Peyer's patch (tissue), 4 donors: ENCODE measurements at places on chromosomes 11 and 22.

- DNase-seq: peak; percentile 66
- H3K4me1 ChIP-seq: peaks cover 48% of the 10 kb centered on the region
- peak overlapping the region; percentile 100 for H3K27ac ChIP-seq
Observed at GRCh38 chr22:36385491-36386350, 2.0 kb downstream of the MYH9 start.

- H3K27ac ChIP-seq: no peak overlapping the region
- H3K4me1 ChIP-seq: no peaks in the 10 kb centered on the region
- H3K36me3 ChIP-seq: no peaks in the 10 kb centered on the region
- no peak for DNase-seq
- no peaks in the 10 kb centered on the region for H3K27me3 ChIP-seq
Observed at GRCh38 chr22:35457729-35458546, 58.0 kb downstream of the MCM5 start.

DNA sequence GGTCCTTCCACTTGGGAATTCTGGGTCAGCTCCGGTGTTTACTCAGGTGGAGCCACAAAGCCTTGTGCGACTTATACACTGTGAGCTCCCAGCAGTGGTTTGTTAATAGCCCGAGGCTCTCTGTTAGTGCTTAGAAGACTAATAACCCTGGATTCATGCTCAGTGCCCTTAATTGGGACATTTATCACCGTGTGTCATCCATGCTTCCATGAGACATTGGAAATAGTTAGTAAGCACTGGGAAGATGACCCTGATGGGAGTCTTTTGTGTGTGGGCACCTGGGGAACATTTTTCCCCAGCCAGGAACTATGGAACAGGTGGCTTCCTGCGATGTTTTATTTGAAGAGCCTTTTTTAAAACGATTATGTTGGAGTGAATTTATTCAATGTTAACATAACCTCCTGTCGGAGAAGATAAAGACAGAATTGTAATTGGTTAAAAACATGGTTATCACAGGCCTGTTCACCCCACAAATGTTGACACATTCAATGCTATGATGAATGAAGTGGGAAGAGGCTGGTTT is 188.9 kb downstream of the MYO18B start:
- no peak overlapping the region for H3K27ac ChIP-seq
- H3K4me1 ChIP-seq: no peaks in the 10 kb centered on the region
- H3K36me3 ChIP-seq: no peaks in the 10 kb centered on the region
- H3K27me3 ChIP-seq: no peaks in the 10 kb centered on the region
- DNase-seq: no peak

DNA sequence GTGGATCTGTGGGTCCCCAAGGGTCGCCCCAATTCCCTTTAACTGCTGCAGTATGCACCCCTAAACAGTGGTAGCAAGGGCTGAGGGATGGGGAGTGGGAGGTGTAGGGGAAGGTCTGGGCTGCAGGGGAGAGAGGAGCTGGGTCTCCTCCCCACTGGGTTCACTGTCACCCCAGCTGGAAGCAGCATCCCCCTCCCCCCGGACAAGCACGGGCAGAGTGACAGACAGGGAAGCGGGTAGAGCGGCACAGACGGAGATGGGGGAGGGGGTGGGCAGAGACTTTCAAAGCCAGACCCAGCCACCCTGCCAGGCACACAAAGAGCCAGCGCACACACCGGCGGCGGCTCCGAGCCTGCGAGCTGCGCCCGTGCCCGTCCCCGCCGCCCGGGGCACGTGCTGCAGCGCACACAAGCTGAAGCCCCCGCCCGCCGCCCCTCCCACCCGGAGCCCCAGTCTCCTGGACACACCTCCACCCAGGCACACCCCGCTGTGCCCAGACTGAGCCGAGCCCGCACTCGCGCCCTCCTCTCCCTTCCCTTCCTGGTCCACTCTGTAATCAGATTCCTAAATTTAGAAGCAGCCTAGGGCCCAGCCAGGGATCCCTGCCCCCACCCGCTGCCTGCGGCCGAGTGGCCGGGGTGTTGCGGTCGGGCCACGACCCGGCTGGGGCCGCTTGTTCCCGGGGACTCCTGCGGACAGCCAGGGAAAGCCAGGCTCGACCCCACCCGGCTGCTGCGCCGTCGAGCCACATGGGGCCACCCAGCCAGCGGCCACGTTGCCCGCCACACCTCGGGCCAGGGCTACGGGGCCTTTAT is 935 bp upstream of the RCOR2 start:
- H3K27me3 ChIP-seq: no peaks in the 10 kb centered on the region
- H3K4me1 ChIP-seq: peaks cover 23% of the 10 kb centered on the region
- peak; percentile 60 for DNase-seq
- peak overlapping the region; percentile 45 for H3K4me3 ChIP-seq
- H3K36me3 ChIP-seq: no peaks in the 10 kb centered on the region

GRCh38 chr11:119091966-119092879 is 7.5 kb downstream of the HMBS start:
- no peak overlapping the region for H3K4me3 ChIP-seq
- H3K27me3 ChIP-seq: no peaks in the 10 kb centered on the region
- no peaks in the 10 kb centered on the region for H3K4me1 ChIP-seq
